ENCODE measurements at places on chromosomes 3 and 15.

DNA sequence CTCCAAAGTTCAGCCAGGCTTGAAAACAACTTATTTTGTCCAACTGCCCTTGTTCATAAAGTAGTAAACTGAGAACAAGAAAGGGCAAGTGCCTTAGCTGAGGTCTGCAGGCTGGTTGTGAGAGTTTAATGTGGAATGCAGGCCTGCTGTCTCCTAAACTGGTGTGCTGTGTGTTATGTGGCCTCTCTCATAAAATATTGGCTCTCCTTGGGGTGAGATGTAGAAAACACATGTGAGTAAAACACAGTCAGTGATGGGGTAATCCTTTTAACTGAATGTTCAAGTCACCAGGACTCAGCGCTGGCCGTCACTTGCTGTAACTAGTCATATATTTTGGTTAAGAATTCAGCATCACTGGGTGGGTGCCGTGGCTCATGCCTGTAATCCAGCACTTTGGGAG lies 7.1 kb upstream of the ST6GAL1 start:
- DNase-seq, result no peak

- no peak for DNase-seq
Observed at GRCh38 chr3:171561596-171562323, 101.6 kb upstream of the TNIK start.

GRCh38 chr3:36881735-36882134 lies 63.1 kb downstream of the TRANK1 start:
- DNase-seq, result no peak

DNA sequence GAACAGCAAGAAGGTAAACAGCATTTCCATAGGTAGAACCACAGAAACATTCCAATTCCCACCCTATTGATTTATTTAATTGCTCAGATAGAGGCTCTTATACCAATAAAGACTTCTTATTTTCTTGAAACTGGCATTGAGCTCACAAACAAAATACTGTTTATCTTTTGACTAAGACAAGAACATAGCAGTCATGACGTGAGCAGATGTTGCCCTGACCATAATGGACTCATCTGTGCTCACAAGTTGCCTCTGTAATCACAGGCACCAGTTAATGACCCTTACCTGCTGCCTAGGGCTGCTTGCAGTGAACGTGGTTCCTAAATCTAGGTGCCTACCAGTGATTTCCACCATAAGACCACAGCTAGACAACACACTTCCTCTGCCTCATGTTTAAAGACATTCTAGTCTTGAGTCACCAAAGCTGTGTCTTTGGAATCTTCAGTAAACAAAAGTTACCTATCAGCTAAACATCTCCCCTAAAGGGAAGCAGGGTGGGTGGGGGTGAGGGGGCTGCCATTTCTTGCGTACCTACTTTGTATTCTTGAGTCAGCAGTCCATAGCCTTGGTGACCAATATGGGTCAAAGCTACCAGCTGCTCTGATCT lies 2.1 kb downstream of the FYCO1 start:
- DNase-seq, result no peak

GRCh38 chr3:191320316-191320715 lies 8.9 kb upstream of the CCDC50 start:
- no peak for DNase-seq

- no peak for DNase-seq
Observed at GRCh38 chr3:51992017-51992682, 3.5 kb downstream of the RPL29 start.

Measured in stimulated activated CD8-positive, alpha-beta memory T cell treated with anti-CD3 and anti-CD28 coated beads, Interleukin-7, amount 100 ng/mL, for 1 hour (primary cell).